ENCODE measurements at places on chromosomes 16 and 17.

GRCh38 chr17:4395111-4395478, 28.6 kb upstream of the UBE2G1 start:
- no peak for DNase-seq

- DNase-seq = no peak
These were observed 74.2 kb upstream of the ZNF469 start for GRCh38 chr16:88308441-88309173.

GRCh38 chr17:79476074-79476652, 134.7 kb downstream of the RBFOX3 start:
- DNase-seq = no peak

DNA sequence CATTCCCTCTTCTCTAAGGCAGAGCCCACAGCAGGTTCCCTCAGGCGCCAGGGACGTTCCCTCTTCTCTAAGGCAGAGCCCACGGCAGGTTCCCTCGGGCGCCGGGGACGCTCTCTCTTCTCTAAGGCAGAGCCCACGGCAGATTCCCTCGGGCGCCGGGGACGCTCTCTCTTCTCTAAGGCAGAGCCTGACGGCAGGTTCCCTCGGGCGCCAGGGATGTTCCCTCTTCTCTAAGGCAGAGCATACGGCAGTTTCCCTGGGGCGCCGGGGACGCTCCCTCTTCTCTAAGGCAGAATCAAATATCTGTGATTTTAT, 24.3 kb downstream of the ACSF3 start:
- DNase-seq = no peak

DNA sequence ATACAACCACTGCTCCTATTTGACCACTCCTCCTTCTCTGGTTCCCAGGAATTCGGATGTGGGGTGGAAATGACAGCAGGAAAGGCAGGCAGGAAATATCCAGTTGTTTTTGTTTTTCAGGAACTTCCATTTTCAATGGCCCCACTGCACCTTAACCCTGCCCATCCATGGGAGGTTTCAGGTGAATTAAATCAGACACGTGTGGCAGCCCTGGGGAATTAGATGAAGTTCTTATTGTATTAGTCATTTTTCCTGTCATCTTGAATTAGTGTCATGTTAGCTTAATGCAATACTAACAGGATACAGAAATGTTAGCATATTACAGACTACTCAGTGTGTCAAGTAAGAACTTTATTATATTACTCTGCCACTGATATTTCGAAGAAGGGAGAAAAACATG, 146.4 kb downstream of the CHD9NB start:
- no peak for DNase-seq

GRCh38 chr16:49499869-49500610, 126.4 kb downstream of the C16orf78 start:
- no peak for DNase-seq

GRCh38 chr17:74981979-74982662, 5.3 kb upstream of the CDR2L start:
- peak; percentile 39 for DNase-seq

DNA sequence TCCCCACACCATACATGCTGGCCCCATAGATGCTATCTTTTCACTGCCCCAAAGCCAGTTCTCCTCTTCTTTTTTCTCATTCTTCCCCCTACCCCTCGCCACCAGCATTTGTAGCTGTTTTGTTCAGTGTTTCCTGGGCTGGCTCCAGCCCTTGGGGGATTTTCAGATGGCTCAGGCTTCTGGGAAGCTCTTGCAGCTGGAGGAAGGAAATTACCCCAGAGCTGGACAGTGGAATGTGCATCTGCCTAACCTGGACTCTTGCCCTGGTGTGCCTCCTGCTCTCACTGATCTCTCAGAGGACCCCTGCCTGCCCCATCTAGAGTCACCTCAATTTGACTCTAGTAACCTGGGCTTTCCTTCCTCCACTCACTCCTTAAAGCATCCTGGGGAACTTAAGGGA, 82.8 kb downstream of the MYH13 start:
- DNase-seq = no peak

GRCh38 chr16:24318680-24319079, 62.5 kb downstream of the CACNG3 start:
- DNase-seq = no peak

- no peak for DNase-seq
These were observed 68.6 kb downstream of the CCT6B start for GRCh38 chr17:34892461-34893249.

DNA sequence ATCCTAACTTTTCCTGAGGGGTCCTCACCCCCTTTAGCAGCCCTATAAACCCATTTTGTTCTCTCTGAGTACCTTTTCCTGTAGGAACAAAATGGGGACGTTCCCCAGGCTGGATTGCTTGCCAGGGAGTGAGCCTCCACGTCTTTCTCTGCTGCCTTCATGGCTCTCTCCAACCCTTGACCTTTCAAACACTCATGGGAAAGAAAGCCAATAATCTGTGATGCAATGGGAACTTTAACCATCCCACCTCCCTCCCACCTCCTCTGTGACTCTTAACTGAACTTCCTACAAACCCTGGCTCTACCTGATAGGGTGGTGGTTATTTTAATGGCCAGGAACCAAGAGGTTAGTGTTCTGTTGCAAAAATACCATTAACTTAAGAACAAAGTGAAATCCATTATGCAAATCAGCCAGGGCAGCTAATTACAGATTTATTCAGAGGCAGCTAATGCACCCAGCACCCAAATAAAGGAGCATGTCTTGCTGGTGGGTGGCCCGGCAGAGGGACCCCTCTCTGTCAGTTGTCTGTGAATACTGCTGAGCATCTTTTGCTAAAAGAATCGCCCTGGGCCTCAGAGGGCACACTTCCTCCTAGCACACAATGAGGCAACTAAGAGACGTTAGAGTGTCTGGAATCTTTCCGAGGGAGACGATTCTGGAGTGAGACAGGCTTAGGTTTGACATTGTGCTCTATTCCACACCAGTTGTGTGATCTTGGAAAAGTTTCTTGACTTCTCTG, 3.0 kb downstream of the PIPOX start:
- DNase-seq = no peak

Data from NCI-H187 (cell line).